ENCODE measurements at places on chromosomes 4 and X. TPM values are rescaled to one million over a fixed set of nuclear protein-coding genes. Genes with fewer than 3 reads are reported as not detected.

UGT2B7 gene
- not detected for total RNA-seq

- H3K4me3 ChIP-seq = no peak overlapping the region
- no peak for DNase-seq
- no peaks in the 10 kb centered on the region for H3K27me3 ChIP-seq
- no peaks in the 10 kb centered on the region for H3K36me3 ChIP-seq
- H3K27ac ChIP-seq = no peak overlapping the region
Measured at GRCh38 chr4:140266958-140267568, 106.4 kb upstream of the SCOC start.

DNA sequence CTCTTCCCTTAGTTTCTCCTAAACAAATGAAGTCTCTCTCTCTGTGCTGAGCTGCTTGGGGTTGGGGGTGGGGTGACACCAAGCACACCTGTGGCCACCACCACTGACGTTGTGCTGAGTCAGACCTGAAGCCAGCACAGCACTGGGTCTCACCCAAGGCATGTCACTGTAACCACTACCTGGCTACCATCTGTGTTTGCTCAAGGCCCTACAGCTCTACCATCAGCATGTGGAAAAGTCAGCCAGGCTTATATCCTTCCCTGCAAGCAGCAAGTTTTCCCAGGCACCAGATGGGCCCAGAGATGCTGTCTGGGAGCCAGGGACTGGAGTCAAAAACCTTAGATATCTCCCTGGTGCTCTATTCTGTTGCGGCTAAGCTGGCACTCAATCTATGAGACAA lies 6.9 kb downstream of the CXCL10 start:
- H3K4me1 ChIP-seq = peaks cover 11% of the 10 kb centered on the region
- no peak overlapping the region for H3K4me3 ChIP-seq
- no peak overlapping the region for H3K27ac ChIP-seq
- DNase-seq = no peak

GRCh38 chr4:113783701-113784100 lies 22.2 kb upstream of the CAMK2D start:
- no peak for DNase-seq
- no peaks in the 10 kb centered on the region for H3K36me3 ChIP-seq
- no peaks in the 10 kb centered on the region for H3K27me3 ChIP-seq
- no peaks in the 10 kb centered on the region for H3K4me1 ChIP-seq
- no peak overlapping the region for H3K27ac ChIP-seq

DNA sequence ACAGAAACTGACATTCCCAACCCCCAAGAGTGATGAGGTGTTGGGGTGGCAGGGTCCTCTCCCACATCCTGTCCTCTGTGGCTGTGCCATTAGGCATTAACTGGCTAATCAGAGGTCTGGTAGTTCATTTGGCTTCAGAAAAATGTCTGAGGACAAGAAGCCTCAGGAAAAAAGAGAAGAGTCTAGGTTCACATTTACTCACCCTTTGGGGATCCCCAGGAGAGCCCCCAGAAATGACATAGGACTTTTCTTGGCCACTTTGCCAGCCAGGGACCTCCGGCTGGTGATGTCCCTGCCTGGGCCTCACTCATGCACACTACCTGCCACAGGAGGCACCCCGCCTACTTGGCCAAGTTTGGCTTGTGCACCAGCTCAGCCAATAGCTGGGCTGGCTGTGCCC lies 173.0 kb downstream of the RBM46 start:
- H3K27me3 ChIP-seq = no peaks in the 10 kb centered on the region
- no peaks in the 10 kb centered on the region for H3K36me3 ChIP-seq
- H3K27ac ChIP-seq = no peak overlapping the region

Measured in SJCRH30 (cell line).